ENCODE measurements at places on chromosomes 11 and 22.

- DNase-seq: no peak
Measured at GRCh38 chr11:35365395-35365794, 54.0 kb downstream of the SLC1A2 start.

DNA sequence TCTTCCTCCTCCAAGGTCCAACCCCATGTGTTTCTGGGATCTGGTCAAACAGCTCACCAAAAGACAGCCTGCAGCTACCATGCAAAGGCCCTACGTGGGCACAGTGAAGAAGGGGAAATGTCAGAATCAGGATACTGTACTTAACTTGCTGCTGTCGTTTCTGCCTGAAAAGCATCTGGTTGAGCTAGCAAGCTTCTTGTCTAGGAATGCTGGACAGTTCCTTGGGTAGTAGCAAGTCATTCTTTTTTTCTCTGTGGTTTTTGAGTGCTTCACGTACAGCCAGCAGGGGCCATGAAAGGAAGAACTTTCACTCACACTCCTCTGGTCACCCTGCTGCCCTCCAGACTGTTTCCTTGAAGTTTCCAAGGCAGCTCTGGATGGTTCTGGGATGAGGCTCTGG lies 24.7 kb downstream of the RCOR2 start:
- no peak for DNase-seq

- DNase-seq: no peak
Measured at GRCh38 chr11:17154409-17155159, 53.2 kb downstream of the PIK3C2A start.

- peak; percentile 35 for DNase-seq
Measured at GRCh38 chr22:47371263-47372090, 609.0 kb downstream of the TBC1D22A start.

Data from SJSA1 (cell line).